Motor neuron (in vitro differentiated cells): ENCODE measurements at places on chromosomes 4 and X.

DNA sequence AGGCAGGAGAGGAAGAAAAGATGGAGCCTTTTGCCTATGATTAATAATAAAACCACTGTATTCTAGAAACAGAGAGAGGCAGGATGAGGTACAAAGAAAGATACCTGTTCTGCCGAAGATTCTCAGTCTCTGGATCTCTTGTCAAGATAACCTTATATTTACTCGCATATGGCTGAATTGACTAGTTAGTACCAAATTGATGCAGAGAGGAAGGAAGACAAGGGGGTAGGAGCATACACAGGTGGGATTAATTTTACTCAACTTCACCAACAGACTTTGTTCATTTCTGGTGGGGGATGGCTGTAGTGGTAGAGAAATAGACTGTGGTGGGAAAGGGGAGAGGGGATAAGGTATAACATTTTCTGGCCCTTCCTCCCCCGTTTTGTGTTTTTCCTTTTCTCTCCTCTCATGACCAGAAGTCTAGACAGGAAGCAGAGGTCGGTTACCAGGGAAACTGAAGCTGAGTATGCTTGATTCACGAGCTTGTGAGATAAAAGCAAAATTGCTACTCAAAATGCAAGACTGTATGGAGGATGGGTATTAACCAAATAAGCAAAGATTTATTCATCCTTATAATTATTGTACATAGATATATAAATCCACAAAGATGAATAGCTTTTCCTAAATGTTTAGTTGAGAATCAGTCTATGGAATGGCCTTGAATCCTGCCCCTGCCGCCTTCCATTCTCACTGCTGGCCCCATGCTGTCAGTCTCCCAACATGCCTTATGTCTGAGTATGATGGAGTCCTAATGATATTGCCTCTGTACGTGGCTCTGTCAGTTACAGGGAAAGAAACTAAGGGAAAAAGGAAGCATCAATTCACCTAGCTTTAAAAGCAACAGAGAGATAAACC is 17.8 kb upstream of the PAGE2B start:
- ATAC-seq: peak; percentile 66

- ATAC-seq: no peak
These were observed 180.0 kb downstream of the SH3KBP1 start for GRCh38 chrX:19707246-19707871.

DNA sequence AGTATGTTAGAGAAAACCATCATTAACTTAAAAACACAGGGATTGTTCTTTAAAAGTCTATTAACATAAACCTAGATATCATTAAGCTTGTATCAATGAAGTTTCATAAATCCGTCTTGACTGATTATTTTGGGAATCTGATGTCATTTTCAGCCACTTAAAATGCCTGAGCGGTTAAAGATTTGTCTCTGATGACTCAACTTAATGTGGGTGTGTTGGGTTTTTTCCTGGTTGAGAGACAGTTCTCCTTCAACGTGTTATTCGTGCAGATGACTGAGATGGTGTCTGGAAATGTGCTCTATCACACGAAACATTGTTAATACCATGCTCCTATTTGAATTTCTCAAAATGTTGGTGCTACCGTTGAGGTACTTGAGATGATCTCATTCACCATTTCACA is 227.3 kb upstream of the TENM3 start:
- no peak for ATAC-seq

DNA sequence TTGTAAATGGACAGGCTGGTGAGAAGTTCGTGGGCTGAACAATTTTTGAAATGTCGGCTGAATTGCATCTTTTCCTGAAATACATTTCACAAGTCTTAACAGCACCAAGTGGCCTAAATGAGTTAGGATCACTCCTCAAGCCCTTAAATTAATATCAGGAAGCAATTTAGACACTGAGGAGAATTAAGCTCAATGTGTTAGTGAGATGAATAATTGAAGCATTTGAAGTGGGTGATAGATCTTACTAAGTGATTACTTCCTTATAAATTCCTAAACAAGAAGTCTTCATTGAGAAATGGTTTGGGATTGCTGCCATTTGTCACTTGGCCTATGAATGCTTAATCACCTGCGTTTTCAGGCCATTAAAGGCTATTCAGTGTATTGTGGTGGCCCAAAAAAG is 116.8 kb downstream of the NAA11 start:
- no peak for ATAC-seq

DNA sequence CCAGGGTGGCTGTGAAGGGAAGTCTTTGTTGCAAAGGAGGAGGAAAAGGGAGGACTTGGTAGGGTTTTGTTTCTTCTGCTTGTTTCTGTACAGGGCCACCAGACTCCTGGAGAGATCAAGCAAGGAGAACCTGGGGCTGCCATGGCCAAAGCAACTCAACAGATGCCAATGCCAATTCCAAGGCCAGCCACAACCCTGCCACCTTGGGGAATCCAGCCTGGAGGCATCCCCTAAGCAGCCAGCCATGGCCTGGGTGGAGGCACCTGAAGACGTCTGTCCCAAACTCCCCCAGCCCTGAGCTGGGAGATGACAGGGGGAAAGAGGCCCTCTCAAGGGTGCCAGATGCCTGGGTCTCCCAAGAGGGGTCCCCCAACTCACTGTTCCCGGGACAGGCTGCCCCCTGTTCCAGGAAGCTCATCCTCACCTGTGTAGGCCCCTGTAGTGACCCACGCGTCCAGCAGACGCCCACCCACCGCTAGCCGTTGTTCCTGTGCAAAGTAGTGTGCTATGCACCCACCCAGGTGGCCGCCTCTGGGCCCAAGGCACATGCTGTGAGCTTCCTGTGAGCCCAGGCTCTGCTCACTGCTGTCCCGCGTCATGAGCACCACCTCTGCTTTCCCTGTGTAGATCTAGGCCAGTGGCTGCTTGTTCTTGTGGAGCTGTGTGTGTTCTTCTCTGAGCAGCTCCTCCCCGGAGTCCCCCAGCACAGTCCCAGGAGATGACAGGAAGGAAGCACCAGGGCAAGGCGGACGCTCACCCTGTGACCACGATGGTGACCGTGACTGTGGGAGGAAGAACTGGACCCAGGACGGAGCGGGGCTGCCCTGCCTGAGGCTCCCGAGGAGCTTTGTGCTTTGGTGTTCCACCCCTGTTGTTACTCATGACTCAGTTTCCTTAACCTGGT is 3.2 kb downstream of the PNMA3 start:
- ATAC-seq: no peak

DNA sequence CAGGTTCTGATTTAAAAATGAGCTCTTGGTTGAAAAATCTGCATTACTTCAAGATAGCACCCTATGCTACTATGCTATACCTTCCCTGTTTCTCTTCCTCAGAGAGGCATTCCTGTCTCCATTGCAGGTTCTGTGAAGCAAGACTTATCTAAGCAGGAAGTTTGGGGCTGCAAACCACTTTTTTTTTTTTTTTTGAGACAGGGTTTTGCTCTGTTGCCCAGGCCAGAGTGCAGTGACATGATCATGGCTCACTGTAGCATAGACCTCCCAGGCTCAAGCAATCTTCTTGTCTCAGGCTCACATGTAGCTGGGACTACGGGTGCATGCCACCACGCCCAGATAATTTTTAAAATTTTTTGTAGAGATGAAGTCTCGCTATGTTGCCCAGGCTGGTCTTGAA is 4.0 kb upstream of the CCNG2 start:
- no peak for ATAC-seq

- no peak for ATAC-seq
These were observed 80.3 kb downstream of the SYTL5 start for GRCh38 chrX:38086451-38087215.

GRCh38 chr4:37721995-37722638 is 35.9 kb upstream of the RELL1 start:
- no peak for ATAC-seq
